MCF 10A (cell line): ENCODE measurements at places on chromosomes 3 and 15. TPM values are rescaled to one million over a fixed set of nuclear protein-coding genes. Genes with fewer than 3 reads are reported as not detected.

Gene NR1I2
- not detected in 2 replicates for total RNA-seq

Gene ASB14
- total RNA-seq = not detected in 2 replicates

Gene GOLGA6A
- total RNA-seq = not detected in 2 replicates

DNA sequence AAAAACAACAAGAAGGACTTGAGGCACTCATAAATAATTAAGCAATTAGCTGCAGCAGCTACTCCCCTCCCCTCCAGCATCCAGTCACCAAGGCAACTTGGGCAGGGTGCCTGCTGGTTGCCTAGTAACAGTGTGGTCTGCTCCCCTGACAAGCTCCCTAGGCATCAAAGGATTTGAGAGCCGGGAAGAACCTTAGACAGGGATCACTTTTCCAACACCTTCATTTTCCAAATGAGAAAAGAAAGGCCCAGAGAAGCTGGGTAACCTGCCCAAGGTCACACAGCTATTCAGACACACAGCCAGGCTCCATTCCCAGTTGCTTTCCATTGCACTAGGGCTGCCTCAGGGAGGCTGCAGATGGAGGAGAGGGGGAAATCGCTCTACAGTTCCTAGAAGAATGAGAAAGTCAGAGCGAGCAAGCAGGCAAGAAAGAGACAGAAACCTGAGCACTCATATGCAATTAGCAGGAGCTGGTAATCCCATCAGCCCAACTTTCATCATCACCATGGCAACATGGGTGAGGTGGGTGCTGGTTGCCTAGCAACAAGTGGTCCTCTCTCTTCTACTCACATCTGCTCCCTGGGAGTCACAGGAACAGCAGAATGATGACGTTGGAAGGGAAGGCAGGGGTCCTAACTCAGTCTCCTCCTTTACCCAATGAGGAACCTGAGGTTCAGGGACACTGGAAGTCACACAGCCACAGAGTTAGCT is 3.6 kb upstream of the EIF4E3 start:
- DNase-seq = no peak

DNA sequence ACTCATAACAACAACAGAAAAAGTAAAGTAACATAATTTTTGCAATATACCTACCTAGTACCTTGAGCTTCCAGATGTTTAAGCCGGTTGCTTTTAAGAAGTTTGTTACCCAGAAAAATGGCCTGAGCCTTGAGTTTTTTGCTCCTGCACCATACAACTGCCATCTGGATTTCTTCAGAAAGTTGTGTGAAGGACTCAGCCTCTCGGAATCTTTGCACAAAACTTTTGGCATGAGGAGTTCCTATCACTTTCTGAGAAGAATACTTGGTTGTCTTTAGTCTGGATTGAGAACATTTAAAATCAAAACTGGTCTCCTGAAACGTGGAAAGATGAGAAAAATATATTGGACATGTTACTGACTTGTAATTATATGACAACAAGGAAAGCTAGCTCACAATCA is 17.3 kb downstream of the GTPBP8 start:
- DNase-seq = no peak

- no peak for DNase-seq
Measured at GRCh38 chr3:30646181-30646876, 39.9 kb downstream of the TGFBR2 start.

GRCh38 chr3:108698461-108698860 is 58.7 kb downstream of the RETNLB start:
- no peak for DNase-seq

DNA sequence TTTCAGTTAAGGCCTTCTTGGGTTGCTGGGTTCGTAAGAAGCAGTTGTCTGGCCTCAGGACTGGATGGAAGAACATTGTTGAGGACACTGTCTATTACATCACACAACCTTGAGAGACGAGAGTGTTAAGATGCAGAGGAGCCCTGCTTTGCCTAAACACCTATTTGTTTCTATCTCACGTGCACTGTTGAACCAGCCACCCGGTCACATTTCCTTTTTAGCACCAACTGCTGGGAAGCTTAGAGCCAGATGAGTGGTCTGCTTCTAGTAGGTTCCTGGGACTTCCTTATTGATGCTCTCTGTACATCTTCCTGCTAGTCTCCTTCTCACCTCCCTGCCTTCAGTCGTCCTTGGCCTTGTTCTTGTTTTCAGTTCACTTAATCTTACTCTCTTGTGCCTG is 22.3 kb downstream of the CAND2 start:
- no peak for DNase-seq

- peak; percentile 0 for DNase-seq
Measured at GRCh38 chr3:44039006-44039405, 202.7 kb upstream of the TOPAZ1 start.
